ENCODE measurements at places on chromosomes 6 and 20. TPM values are rescaled to one million over a fixed set of nuclear protein-coding genes. Genes with fewer than 3 reads are reported as not detected.

DNA sequence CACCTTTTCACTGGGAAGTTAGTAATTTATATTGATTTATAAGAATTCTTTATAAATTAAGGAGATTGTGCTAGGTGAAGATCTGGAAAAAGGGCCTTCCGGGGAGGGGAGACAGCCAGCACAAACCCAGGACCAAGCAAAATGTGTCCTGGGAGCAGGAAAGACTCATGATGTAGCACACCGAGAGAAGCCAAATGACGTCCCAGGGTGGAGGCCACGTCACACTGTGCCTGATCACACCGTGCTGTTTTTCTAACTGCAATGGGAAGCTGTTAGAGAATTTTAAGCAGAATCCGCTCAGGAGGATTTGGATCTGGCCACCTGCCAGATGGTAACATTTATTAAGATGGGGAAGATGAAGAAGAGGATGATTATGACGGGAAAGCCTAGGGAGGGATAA lies 72.7 kb upstream of the AKAP12 start:
- DNase-seq = no peak

GRCh38 chr6:35327349-35328027 lies 14.9 kb upstream of the PPARD start:
- DNase-seq = peak; percentile 45

The CLPSL1 gene
- not detected for polyA plus RNA-seq

- DNase-seq = no peak
These were observed 386.1 kb upstream of the ZFP64 start for GRCh38 chr20:52577696-52578095.

The NRN1 gene
- 44.2 TPM for polyA plus RNA-seq
